ENCODE measurements at places on chromosomes 1 and 21.

DNA sequence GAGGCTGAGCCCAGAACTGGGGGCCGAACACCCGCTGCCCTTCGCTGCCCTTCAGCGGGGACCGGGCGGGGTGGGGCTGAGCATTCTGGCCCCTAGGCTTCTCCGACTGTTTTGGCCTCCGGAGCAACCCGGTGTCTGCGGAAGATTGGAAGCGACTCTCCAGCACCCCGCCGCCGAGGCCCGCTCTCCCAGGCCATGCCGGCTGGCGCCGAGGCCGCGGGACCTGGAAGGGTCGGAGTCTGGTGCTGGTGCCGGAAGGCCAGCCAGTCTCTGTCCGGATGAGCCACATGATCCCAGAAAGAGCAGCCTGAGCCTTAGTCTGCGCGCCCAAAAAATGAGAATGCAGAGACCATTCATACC is 272.0 kb downstream of the FOXD2 start:
- no peak for DNase-seq

- no peak for DNase-seq
Observed at GRCh38 chr1:234986750-234987414, 141.8 kb downstream of the TOMM20 start.

GRCh38 chr1:212920896-212921295 is 29.4 kb upstream of the VASH2 start:
- no peak for DNase-seq

DNA sequence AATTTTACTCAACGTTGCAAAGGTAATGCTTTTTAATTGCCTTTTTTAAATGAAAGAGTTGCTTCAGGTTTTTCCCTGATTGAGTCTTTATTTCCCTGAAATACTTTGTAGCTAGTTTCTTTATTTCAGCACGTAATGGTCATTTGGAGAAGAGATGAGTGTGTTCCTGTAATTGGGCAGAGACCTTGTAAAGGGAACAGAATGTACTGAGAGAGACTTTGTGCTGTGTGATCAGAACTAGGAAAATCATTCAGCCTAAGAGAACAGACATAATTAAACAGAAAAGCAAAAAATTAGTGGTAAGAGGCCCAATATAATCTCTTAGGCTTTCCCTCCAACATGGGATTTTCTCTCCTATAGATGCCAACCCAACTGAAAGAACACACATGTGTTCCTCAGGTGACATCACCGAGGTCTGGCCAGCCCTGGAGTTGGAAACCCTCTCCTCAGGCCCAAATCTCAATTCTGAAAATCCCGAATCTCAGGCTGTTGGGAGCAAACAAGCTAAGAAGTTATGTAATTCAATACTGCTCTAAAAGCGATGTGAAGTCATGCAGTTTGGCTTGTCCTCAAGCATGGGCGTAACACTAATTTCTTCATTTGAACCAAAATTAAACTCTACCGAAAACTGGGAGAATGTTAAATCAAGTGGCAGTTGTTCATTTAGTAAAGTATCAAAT is 102.0 kb downstream of the TGFB2 start:
- DNase-seq: no peak

DNA sequence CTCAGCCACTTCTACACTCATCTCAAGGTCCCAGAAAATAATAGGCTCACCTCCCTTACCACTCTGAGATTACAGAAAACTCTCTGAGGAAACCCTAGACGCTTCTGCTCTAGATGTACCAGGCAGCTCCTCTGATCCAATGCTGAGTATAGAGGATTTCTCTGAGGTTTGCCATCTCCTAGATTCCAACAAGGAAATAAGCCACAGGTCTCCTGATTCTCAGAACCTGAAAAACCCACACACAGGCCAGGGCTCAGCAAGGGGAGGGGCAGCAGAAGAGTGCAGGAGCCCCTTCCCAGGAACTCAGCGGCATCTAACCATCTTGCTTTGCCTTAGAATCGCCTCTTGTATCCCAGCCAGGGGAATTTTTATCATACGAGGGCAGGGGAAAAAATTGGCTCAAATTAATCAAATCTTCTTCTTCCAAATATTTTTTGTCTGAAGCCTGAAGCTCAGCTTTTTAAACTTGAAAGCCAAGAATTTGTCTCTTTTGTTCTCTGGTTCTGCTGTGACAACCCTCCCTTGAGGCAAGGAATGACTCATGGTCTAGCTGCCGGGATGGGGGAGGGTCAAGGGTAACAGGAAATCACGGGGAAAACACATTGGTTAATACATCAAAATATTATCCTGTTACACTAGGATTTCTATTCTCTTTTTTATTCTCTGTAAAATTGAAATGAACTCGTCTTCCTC is 30.8 kb downstream of the GORAB start:
- DNase-seq: no peak

- no peak for DNase-seq
Observed at GRCh38 chr1:43274125-43274803, 4.5 kb downstream of the TMEM125 start.

DNA sequence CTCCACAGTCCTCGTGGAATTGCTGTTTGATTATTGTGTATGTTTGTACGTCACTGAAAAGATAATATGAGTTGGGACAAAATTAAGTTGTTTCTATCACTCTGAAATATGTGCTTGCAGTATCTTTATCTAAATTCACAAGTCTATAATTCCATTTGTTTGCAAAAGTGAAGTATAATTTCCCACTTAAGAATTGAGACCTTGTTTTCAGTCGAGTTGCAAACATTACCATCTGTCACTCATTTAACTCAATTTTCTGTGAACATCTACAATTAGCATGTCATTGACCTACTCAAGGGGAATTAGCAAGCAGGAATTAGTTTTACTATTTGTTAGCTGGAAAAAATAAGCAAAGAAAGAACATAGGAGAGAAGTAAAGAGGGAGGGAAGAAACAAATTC is 195.8 kb downstream of the TPR start:
- no peak for DNase-seq

DNA sequence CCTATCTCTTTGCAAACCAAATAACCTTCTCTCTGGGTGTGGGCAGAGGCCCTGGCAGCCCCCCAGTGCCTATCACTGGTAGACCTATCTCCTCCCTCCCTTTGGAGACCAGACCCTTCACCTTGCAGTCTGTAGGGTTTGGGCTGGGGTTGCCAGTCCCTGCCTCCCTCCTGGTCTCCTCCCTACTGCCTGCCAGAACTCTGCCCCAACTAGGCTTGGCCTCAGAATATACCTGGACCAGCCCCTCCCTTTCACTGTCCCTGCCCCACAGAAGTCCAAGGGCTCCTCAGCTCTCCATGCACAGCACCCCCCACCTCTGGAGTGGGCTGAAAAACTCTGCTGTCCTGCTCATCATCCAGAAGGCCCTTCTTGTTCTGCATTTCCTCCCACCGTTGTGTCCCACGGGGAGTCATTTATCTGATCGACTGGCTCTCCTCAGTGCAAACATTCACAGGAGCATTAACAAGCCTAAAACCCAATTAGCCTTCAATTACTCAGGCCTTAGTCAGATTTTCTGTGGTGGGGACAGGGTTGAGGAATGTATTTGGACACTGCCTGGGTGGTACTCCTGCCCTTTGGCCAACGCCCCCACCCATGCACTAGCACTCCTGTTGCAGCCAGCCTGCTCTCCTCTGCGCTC is 27.7 kb upstream of the DMBX1 start:
- no peak for DNase-seq

DNA sequence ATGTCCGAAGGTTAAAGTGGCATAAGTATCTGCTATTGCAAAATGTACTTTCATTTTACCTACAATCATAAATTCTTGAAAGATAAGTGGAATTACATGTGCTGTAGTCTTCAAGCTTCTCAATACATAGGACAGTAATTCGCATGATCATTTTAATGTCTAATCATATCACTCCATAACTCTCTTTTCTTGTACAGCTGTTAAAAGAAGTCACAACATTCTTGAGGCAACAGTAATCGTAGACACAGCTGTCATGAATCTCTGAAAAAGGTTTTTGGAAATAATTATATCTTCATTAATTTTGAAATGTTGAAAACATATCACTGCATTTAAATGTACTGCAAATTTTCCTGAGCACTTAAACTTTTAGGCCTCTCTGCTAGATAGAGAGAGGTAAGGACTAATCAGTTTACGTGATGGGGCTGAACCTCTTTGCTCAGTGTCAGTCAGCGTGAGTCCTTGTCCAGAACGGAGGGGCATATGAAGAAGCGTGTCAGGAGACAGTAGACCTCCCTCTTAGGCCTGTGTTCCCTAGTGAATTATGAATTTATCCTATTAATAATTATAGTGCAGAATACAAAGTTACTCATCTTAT is 133.4 kb downstream of the NEK7 start:
- DNase-seq: no peak

DNA sequence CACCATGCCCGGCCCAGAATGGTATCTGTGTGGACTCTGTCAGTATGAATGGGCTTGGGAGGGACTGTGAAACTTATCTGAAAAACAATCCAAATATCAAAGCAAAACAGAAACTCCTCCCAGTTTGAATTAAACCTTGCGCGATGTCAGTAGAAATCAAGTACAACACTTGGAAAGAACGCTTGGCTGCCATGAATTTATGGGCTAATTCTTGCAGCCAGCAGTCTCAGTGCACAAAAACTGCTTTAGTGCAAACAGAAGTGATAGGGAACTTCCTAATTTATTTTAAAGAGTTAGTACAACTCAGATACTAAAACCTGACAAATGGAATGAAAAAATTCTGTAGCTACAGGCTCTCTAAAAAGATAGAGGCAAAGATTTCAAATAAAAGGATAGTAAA is 8.5 kb downstream of the CLCA1 start:
- DNase-seq: no peak

GRCh38 chr1:61752921-61753389 is 10.7 kb downstream of the PATJ start:
- no peak for DNase-seq

DNA sequence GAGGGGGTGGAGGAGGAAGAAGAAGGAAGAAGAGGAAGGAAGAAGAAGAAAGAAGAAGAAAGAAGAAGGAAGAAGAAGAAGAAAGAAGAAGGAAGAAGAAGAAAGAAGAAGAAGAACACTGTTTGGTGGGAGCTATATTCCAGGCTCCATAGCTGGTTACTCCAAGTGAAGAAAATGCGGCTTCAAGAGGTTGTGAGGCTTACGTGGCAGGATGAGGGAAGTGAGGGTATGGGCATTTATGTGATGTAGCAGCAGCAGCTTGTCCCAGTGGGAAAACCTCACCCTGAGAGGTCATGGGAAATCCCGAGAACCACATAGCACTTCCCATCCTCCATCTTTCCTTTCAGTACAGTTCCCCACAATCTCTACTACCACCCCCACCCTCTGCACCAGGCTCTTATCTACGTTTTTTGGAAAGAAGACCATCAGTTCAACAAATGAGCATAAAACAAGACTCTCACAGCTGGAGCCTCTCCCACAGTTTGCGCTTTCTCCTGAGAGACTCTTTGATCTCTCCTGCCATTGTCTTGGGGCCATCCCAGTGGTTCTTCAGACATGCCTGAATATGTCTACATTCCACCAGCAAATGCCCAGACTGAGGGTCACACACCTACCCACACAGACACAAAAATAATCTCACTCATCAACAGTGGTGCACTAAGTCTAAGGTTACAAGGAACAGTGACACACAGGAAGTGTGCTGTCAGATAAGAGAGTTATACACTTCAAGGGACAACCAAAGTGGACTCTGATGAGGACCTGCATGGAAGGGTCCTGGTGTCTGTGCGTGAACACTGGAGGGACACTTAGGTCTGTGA is 77.9 kb upstream of the KCNJ15 start:
- DNase-seq: no peak

DNA sequence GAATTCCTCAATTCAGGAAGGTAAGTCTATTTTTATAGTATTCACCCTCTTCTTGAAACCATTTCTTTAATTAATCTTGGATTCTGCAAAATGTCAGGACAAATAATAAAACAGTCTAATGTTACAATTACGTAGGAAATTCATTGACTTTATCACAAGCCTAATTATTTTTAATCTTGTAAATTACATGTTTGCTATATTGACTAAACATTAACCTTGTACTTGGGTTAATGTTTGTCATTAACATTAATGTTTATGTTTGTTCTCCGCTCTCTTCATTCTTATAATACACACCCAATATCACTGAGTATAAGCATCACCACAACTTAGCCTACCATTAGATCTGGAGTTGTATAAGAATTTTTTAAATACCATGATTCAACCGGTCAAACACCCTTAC is 2.8 kb downstream of the GCLM start:
- DNase-seq: no peak

GRCh38 chr1:12649971-12650421 is 6.1 kb downstream of the AADACL4 start:
- no peak for DNase-seq

- no peak for DNase-seq
Observed at GRCh38 chr1:88472298-88472697, 211.8 kb upstream of the PKN2 start.

- DNase-seq: no peak
Observed at GRCh38 chr1:217494767-217495166, 136.1 kb downstream of the GPATCH2 start.

- no peak for DNase-seq
Observed at GRCh38 chr1:201433609-201434008, 12.1 kb upstream of the TNNI1 start.

DNA sequence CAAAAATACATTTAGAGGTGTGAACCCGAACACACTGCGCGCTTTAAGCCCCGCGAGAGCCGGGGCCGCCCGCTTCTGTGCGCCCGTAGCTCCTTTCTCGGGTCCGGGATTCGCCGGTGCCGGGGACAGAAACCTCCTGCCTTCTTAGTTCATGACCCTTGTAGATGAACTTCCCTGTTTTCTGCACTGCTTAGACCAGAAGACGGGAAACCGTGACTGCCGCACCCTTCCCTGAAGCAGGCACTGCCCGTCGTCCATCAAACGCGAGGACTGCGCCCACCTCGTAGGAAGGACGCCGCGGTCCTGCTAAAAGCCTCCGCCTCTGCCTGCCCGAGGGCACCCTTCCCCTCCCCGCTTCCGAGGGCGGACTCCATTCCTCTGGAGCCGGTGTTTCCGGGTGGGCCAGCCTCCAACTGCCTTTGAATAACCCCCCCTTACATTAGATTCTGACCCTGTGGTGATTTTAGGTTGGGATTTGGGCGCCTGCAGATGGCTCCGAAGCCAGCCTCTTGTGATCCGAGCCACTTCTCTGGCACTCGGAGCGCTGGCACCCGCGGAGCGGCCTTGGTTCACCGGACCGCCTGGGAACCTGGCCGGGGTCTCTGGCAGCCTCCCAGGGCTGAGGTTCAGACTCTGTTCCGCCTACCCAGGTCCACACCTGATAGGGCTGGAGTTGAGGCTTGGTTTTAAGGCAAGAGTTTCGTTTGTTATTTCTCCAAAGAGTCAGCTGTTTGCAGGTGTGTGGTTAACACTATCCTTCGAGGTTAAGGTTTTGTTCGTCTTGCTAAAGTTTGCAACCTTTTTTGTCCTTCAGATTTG is 1.2 kb upstream of the PTTG1IP start:
- DNase-seq: no peak

DNA sequence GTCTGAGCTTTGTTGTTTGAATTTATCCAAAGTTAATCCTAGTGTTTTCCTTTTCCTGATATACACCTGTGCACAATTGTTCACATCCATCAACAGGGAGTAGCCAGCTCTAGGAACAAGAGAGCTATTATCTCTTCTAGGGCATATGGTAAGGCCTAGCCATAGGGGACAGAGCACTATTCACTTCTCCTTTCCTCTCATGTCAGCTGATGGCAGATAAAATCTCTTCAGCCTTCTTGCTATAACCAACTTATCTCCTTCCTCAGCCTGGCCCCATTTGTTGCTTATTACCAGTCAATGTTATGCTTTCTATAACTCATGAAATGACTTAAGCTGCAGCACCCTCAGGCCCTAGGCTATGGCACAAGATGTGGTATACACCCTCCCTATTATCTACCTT is 38.9 kb downstream of the PATJ start:
- DNase-seq: no peak

- DNase-seq: no peak
Observed at GRCh38 chr1:195934817-195935553, 673.3 kb downstream of the KCNT2 start.

- peak; percentile 33 for DNase-seq
Observed at GRCh38 chr1:147494998-147495580, 46.2 kb upstream of the BCL9 start.

Measured in stimulated activated CD4-positive, alpha-beta T cell treated with anti-CD3 and anti-CD28 coated beads, Interleukin-1b, Interleukin-23, amount 100 ng/mL, for 1 hour (primary cell).